GM23248 (cell line): ENCODE measurements at places on chromosomes 1 and 21. TPM values are rescaled to one million over a fixed set of nuclear protein-coding genes. Genes with fewer than 3 reads are reported as not detected.

- no peak for DNase-seq
- H3K27ac ChIP-seq, result no peak overlapping the region
- no peaks in the 10 kb centered on the region for H3K27me3 ChIP-seq
- no peaks in the 10 kb centered on the region for H3K36me3 ChIP-seq
- H3K4me1 ChIP-seq, result peaks cover 41% of the 10 kb centered on the region
- H3K4me3 ChIP-seq, result no peak overlapping the region
Measured at GRCh38 chr1:204340081-204340889, 19.4 kb downstream of the PLEKHA6 start.

GRCh38 chr1:65525266-65526048 lies 105.0 kb downstream of the LEPR start:
- no peaks in the 10 kb centered on the region for H3K36me3 ChIP-seq
- peak overlapping the region; percentile 70 for H3K4me3 ChIP-seq
- H3K27ac ChIP-seq, result no peak overlapping the region

DNA sequence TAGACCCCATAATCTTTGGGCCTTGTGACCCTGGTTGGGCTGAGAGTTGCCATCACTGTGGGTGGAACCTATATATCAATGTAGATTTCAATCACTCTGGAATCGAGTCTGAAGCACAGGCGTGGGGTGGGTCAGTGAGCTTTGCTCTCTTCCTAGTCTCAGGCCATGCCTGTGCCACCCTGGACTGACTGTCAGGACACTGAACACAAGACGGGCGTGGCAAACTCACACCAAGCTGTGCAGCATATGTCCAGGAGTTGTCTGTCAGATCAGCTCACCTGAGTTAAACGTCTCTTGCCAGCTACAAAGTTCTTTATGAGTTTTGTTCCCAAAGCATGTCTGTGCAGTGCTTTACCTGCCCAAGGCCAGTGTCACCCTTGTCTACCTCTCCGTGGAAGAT lies 30.9 kb upstream of the ALPL start:
- no peaks in the 10 kb centered on the region for H3K4me1 ChIP-seq
- no peak overlapping the region for H3K27ac ChIP-seq
- no peaks in the 10 kb centered on the region for H3K27me3 ChIP-seq
- H3K4me3 ChIP-seq, result no peak overlapping the region

GRCh38 chr1:199706826-199707606 lies 320.5 kb upstream of the NR5A2 start:
- no peak overlapping the region for H3K4me3 ChIP-seq
- no peak for DNase-seq
- peaks cover under 1% of the 10 kb centered on the region; the same call in 1 of the 2 replicates for H3K4me1 ChIP-seq
- no peak overlapping the region for H3K27ac ChIP-seq
- no peaks in the 10 kb centered on the region for H3K27me3 ChIP-seq
- H3K36me3 ChIP-seq, result no peaks in the 10 kb centered on the region

- H3K27ac ChIP-seq, result no peak overlapping the region
- no peak overlapping the region for H3K4me3 ChIP-seq
- H3K4me1 ChIP-seq, result peaks cover 11% of the 10 kb centered on the region
- DNase-seq, result no peak
- peaks cover 8% of the 10 kb centered on the region for H3K27me3 ChIP-seq
Measured at GRCh38 chr1:89815611-89816010, 5.2 kb upstream of the LRRC8D start.

The HTR6 gene
- polyA plus RNA-seq, result 0.09 TPM in 1 of 2 replicates, not detected in the other
